H1 (cell line): ENCODE measurements at places on chromosomes 2 and 18.

- no peak for DNase-seq
Observed at GRCh38 chr2:161423421-161424393, 7.6 kb downstream of the TBR1 start.

DNA sequence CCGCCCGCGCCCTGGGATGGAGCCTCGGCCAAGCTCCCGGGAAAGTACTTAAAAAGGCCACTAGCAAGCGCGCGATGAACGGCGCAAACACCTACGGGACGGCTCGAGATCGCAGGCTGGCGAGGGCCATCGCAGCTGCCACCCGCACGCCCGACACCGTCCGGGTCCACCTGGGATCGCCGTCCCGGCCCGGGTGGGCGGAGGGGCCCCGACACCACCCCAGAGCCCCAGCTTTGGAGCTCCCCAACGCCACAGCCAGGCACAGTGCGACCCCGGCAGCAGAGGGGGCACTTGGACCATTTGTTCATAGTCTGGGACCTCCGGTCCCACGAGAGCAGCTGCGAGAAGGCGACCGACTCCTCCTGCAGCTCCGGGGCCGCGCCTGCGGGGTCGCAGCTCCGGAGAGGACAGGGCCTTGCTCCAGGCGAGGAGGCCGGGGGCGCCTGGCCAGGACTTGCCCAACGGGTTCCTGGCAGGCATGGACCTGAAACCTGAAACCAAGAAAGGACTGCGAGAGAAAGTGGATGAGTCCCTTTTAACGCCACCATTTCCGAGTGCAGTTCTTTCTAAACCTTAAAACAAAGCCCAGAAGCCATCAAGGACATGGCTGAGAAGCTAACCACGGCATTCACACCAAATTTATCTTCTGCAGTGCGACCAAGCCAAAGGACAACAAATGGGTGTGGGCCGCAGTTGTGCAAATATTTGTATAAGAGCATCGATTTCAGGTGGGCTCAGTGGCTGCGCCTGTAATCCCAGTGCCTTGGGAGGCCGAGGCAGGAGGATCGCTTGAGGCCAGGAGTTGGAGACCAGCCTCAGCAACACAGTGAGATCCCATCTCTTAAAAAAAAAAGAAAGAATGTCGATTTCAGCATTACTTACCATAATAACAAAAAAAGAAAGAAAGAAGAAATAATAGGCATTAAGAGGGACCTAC lies 54.0 kb upstream of the IMP4 start:
- peak; percentile 68 for DNase-seq

- DNase-seq = no peak
Observed at GRCh38 chr2:19933351-19933981, 31.7 kb upstream of the TTC32 start.

DNA sequence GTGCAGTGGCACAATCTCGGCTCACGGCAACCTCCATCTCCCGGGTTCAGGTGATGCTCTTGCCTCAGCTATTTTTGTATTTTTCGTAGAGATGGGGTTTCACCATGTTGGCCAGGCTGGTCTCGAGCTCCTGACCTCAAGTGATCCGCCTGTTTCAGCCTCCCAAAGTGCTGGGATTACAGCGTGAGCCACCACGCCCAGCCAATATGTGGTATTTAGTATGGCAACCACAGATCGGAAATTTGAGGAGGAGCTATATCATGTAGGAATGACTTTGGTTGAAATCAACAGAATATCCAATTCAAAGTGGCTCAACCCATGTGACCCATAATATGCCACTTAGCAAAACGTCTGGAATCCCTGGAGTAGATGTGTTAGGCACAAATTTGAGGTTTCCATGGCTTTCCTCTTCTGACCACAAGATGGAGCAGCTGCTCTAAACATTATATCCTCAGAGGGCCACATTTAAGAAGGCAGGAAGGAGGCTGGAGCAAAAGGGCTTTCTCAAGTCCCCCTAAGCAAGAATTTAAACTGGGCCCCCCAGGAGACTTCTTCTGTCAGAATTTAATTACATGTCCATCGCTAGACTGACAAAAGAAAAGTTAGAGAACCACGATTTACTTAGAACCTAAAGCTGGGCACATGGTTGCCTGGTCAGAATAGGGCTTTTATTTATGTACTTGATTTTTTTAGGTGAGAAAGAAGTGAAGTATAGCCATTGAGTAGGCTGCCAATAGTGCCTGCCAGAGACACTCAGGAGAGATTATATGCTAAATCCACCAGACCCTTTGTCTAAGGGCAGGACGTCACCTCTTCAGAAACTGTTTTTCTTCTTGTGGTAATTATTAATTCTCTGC lies 49.6 kb upstream of the ITSN2 start:
- no peak for DNase-seq

DNA sequence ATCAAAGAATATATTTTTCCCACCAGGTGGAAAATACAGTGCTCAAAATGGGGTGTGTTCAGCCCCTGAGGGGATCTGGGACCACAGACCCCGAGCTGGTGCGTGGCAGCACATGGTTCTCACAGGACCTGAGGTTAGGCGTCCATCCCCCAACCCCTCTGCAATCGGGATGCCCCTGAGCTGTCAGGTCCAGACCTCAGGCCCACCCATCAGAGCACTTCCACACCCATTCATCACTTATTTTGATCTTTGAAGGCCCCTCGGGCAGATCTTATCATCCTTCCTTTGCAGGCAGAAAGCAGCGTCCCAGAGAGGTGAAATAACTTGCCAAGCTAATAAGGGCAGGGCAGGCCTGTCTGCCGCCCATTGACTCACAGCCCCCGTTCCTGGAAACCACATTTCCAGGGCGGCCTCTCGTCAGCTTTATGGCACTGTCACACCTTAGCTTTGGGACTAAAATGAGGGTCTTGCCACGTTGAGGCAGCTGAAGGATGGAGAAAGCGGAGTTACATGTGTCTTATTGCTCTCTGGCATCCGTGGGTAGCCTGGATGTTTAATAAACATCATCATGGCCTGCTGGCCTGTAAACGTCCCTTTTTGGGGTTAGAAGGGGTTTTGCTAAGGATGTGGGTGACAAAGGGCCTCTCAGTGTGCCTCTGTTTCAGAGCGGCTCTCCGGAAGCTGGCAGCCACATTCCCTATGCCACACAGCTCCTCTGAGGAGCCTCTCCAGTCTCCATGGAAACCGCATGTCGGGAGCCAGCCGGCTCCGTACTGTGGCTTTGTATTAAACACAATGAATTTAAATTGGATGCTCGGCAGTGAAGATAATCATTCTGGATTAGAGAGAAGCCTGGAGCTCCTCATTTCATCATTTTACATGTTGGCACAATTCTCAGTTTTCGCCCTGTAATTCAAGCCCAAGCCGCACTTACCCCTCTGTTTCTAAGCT lies 58.3 kb upstream of the MAPRE3 start:
- DNase-seq = peak; percentile 62

GRCh38 chr2:152420936-152421335 lies 86.0 kb downstream of the FMNL2 start:
- DNase-seq = no peak

DNA sequence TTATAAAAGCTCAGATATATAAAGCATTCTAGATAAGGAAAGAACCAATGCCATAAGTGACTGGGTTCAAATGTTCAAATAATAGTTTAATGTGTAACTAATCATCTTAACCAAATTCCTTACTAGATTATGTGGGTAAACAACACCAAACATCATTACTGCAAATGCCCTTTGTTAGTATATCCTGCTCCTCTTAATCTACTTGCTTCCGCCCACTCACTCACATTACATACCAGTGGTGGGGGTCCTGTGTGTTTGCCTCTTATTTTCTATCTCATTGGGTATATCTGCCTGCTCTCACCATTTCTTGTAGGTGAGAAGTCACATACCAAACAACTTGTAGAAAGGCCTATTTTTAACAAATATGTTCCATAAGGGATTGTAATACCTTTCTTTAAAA lies 562.1 kb downstream of the NRXN1 start:
- DNase-seq = no peak

GRCh38 chr2:239142806-239143205 lies 258.0 kb downstream of the HDAC4 start:
- no peak for DNase-seq

DNA sequence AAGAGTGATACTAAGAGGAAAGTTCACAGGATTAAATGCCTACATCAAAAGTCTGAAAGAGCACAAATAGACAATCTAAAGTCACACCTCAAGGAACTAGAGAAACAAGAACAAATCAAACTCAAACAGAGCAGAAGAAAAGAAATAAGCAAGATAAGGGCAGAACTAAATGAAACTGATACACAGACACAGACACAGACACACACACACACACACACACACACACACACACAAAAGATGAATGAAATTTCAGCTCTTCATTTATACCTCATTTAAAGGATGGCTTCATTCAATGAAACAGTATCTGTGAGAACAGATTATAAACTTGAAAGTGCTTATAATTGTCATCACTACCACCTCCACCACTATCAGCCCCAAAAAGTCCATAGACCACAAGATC lies 428.9 kb downstream of the MBD2 start:
- no peak for DNase-seq

GRCh38 chr2:63590626-63591408 lies 2.1 kb downstream of the MDH1 start:
- DNase-seq = no peak

GRCh38 chr2:185813707-185814106 lies 75.1 kb downstream of the FSIP2 start:
- DNase-seq = no peak

- no peak for DNase-seq
Observed at GRCh38 chr2:189393440-189394111, 47.7 kb upstream of the WDR75 start.

DNA sequence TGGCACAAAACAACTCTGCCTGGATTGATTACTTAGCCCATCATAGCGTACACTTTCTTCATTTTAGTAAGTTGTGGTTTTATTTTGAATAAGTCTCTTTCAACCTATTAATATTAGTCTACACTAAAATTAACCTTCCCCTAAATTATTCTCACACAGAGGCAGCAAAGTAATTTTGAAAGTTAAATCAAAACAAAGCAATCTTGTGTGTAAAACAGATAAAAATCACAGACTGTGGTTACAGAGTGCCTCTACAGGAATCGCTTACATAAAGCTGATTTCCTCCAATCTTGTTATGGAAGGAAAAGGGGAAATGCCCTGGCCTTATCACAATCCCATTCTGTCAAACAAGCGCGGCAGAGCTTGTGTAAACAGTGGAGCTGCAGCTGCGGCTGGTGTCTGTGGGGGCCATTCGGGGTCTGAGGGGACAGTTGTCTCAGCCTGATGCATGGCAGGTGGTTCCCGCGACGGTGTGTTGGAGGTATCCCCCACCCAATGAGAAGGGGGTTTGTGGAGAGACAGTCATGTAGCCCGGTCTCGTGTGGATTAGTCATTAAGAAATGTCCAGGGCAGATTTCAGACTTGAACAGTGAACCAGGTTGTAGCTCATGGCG lies 42.1 kb downstream of the BCL2L11 start:
- DNase-seq = no peak

DNA sequence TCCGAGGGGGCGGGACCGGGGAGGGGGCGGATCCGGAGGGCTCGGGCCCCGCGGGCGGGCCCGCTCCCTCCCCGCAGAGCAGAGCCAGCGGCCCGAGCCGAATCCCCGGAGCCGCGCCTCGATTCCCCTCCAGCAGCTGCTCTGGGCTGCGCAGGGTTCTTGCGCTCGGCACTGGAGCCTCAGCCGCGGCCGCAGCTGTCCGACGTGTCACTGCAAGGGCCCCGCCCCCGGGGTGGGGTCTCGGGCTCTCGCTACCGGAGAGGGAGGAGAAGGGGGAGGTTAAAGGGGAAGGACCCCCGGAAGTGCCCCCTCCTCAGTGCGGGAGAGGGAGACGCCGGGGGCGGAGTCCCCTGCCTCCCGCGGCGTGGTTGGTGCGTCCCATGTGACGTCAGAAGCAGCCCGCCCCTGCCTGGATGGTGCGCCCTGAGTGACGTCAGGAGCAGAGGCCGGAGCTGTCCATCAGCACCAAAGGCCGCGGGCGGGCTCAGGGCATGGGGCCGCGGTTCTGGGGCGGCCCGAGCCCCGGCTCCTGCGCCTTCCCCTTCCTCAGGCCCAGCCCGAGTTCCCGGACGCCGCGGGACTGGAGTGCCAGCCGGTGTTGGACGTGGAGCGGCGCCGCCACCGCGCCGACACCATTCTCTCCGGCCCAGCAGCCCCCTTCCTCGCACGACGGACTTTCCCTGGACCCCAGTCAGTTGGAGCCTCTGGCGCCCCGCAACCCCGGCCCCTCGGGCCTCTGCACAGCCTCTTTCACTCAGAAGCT lies at the start of the genes CHPF and TMEM198:
Gene CHPF (minus strand): TSS at position 214 of the 763 bp plus-strand sequence. CDS start 271 bp downstream, outside the sequence.
Gene TMEM198 (plus strand): TSS at position 433 of the 763 bp plus-strand sequence. CDS start 700 bp downstream, outside the sequence.
- DNase-seq = peak; percentile 98

DNA sequence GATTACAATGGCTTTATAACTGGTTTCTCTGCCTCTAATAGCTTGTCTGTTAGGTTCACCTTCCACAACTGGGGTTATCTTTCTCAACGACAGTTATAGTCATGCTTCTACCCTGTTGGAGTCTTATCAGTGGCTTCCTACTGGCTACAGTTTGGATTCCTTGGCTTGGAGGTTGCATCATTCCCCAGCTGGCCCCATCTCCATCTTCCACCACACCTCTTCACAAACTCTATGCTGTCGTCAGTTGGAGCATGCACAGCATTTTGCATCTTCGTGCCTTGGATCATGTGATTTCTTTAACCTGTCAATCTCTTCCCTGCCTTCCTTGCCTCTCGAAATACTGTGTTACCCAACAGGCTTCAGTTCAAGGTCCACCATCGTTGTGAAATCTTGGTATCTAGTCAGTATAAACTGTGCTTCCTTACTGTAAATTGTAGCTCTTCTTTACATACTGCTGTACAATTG lies 316.3 kb upstream of the CXCR4 start:
- DNase-seq = no peak

DNA sequence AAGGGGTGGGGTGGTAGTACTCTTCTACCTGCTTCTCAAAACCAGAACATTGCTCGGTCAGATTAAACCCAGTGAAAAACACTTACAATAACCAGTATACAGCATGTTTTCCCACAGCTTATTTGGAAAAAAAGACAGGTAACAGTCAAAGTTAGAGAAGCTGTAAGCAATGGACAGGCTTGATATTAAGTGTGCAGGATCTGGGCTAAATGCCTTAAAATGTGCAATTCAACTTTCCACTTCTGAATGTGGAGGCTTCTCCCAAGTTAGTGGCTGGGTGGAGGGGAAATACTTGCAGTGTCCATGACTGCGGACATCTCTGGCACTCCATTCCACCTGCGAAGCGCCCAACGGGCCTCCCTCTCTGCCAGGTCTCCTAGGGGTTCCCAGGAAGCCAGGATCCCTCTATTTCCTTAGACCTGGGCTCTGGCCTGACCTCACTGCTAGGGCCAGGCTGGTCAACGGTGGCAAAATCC lies 5.3 kb downstream of the ZEB2 start:
- DNase-seq = no peak

DNA sequence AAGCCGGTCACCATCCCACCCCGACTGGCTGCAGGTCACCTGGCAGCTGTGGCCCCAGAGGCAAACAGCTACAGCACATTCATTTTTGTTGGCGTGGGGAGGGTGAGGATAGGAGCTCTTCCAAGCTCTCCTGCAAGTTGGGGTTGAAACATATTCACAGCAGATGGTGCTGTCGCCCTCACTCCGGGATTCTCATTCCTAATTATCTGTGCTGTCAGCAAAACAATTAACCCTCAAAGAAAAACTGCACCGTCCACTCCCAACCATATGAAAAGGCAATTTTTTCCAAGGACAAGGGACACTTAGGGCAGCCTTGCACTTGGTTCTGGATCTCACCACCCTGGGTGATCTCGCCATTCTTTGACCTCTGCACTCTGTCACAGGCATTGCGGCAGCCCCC lies 68.6 kb downstream of the ZBTB7C start:
- no peak for DNase-seq

GRCh38 chr2:215830304-215830703 lies 183.0 kb downstream of the MREG start:
- no peak for DNase-seq

GRCh38 chr2:56234241-56234640 lies 50.5 kb downstream of the CCDC85A start:
- DNase-seq = no peak

GRCh38 chr2:769771-770170 lies 92.6 kb upstream of the TMEM18 start:
- DNase-seq = no peak

GRCh38 chr2:83081826-83082690 lies 1377.0 kb downstream of the SUCLG1 start:
- no peak for DNase-seq
